ENCODE measurements at places on chromosomes 2 and 18. TPM values are rescaled to one million over a fixed set of nuclear protein-coding genes. Genes with fewer than 3 reads are reported as not detected.

GRCh38 chr2:15788455-15788829, 151.9 kb upstream of the MYCN start:
- no peaks in the 10 kb centered on the region for H3K4me1 ChIP-seq
- H3K36me3 ChIP-seq, result no peaks in the 10 kb centered on the region
- no peak overlapping the region for H3K27ac ChIP-seq
- no peak overlapping the region for H3K4me3 ChIP-seq
- no peak for DNase-seq

- H3K36me3 ChIP-seq, result no peaks in the 10 kb centered on the region
- H3K4me3 ChIP-seq, result no peak overlapping the region
- no peaks in the 10 kb centered on the region for H3K4me1 ChIP-seq
Observed at GRCh38 chr18:48073211-48073930, 142.9 kb upstream of the SMAD2 start.

DNA sequence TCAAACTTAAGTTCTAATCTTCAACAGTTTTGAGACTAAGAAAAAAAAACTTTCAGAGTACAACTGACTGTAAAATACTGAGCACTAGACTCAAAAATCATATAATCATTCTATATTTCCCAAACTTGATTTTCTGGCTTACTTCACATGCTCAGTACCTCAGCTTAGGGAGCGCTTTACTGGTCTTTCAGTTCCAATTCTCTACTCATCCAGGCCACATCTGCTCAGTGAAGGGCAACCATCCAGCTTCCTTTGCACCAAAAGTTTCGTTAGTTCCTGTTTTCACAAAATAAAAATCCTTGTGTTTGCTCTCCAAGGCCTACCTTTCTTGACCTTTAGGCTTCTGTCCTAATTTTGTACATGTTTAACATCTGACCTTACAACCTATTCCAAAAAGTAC, 287.6 kb upstream of the LRRTM1 start:
- H3K4me3 ChIP-seq, result no peak overlapping the region
- no peaks in the 10 kb centered on the region for H3K4me1 ChIP-seq
- no peak for DNase-seq
- H3K36me3 ChIP-seq, result peaks cover 1% of the 10 kb centered on the region

DNA sequence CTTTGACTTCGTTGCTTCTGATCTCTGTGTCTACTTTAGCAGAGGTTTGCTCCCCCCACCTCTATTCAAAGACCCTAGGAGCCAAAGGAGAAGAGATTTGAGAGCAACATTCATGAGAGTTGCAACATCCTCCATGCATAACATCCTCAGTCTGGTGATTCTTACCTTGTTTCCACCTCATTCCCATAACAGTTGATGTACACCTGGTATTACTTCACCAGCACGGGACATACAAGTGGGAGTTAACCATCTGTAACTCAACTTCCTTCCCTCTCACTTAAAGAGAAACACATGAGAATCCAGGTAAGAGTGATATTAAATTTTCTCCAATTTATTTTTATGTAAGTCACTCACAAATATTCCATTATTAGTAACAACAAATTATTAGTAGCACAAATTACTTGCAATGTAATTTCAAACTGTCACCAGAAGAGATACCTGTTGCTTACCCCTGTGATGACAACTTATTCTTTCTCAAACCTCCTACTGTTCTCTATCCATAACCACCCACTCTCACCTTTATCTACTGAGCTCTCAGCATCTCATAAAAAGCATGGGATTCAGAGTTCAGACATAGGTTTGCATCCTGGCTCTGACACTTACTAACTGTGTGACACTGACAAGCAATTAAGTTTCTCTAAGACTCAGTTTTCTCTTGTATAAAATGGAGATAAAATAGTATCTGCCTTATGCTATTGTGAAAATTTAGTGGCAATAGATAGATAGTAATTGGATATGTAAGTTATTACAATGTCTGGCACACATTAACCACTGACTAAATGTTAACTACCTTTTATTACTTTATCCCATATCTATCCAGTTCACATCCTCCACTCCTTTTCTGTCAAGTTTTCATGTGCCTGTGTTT, 184.6 kb upstream of the SRD5A2 start:
- peaks cover 2% of the 10 kb centered on the region for H3K27me3 ChIP-seq
- no peak overlapping the region for H3K27ac ChIP-seq

DNA sequence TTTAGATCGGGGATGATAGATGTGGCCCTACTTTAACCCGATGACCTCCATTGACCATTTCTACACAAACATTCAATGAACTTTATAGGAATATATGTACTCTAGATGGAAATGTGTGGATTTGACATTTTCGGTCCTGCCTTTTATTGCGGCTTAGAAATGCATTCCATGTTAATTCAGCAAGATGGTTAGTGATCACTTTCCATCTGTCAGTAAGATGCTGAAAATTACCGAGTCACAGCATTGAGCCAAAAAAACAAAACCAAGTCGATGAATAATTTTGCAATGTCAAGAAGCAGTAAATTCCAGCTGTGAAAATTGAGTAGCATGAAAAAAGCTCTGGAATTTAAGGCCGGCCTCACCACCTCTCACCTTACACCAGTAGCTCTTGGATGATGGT, 1642.6 kb upstream of the NXPH2 start:
- H3K36me3 ChIP-seq, result no peaks in the 10 kb centered on the region
- no peaks in the 10 kb centered on the region for H3K27me3 ChIP-seq
- no peaks in the 10 kb centered on the region for H3K4me1 ChIP-seq
- no peak overlapping the region for H3K4me3 ChIP-seq

GRCh38 chr2:60508339-60508917, 45.0 kb downstream of the BCL11A start:
- no peak overlapping the region for H3K4me3 ChIP-seq
- peaks cover 37% of the 10 kb centered on the region for H3K27me3 ChIP-seq
- no peaks in the 10 kb centered on the region for H3K4me1 ChIP-seq
- H3K36me3 ChIP-seq, result no peaks in the 10 kb centered on the region
- H3K27ac ChIP-seq, result no peak overlapping the region

DNA sequence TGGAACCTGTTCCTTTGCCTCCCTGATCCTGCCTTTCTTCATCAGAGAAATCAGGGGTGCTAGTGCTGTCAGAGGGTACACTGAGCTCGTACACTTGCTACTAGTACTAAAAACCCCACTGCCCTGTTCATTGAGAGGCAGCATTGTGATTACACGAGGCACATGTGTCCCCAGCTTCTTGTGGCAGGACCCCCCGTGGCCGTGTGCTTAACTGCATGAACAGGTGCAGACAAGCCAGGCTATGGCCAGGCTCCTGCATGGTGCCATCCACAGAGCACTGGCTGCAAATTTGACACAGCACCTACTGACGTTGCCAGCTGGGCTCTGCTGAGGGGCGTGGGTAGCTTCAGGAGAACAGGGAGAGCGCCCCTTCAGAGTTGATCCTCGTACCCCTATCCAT, 248.4 kb downstream of the GLI2 start:
- no peak overlapping the region for H3K27ac ChIP-seq
- H3K36me3 ChIP-seq, result no peaks in the 10 kb centered on the region
- H3K4me1 ChIP-seq, result no peaks in the 10 kb centered on the region
- no peak overlapping the region for H3K4me3 ChIP-seq

- H3K4me3 ChIP-seq, result no peak overlapping the region
- H3K36me3 ChIP-seq, result no peaks in the 10 kb centered on the region
- H3K27me3 ChIP-seq, result no peaks in the 10 kb centered on the region
- no peaks in the 10 kb centered on the region for H3K4me1 ChIP-seq
Observed at GRCh38 chr2:27198627-27199026, 13.2 kb upstream of the ATRAID start.

DNA sequence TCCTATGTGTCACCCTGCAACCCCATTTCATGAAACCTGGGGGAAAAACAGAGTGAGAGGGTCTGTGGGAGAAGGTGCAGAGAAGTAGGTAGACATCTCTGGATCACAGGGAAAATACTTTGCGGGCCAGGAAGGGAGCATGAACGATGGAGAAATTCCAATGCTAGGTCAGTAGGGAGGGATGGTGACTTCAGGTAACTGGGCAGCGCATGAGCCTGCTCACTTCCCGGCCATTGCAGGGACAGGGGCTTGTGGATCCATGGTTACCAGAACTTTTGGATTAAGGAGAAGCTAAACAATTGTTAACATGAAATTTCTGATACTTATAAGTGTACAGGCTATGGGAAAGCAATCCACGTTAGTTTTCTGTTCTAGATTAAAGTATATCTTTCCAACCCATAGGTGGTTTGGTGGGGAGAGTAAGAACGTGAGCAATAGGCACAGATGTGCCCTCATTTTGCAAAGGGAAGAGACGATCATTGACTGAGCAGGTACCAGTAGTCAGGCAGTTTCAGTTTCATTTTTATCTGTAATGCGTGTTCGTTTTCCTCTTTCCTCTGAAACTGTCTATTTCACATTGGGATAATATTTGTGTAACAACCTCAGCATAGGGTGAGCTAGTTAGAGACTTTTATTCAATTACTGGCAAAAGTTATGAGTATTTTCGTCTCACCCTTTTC, 65.0 kb downstream of the NYAP2 start:
- DNase-seq, result no peak
- H3K4me1 ChIP-seq, result peaks cover 18% of the 10 kb centered on the region
- H3K27ac ChIP-seq, result peak overlapping the region; percentile 87
- no peaks in the 10 kb centered on the region for H3K27me3 ChIP-seq
- H3K4me3 ChIP-seq, result peak overlapping the region; percentile 83

DNA sequence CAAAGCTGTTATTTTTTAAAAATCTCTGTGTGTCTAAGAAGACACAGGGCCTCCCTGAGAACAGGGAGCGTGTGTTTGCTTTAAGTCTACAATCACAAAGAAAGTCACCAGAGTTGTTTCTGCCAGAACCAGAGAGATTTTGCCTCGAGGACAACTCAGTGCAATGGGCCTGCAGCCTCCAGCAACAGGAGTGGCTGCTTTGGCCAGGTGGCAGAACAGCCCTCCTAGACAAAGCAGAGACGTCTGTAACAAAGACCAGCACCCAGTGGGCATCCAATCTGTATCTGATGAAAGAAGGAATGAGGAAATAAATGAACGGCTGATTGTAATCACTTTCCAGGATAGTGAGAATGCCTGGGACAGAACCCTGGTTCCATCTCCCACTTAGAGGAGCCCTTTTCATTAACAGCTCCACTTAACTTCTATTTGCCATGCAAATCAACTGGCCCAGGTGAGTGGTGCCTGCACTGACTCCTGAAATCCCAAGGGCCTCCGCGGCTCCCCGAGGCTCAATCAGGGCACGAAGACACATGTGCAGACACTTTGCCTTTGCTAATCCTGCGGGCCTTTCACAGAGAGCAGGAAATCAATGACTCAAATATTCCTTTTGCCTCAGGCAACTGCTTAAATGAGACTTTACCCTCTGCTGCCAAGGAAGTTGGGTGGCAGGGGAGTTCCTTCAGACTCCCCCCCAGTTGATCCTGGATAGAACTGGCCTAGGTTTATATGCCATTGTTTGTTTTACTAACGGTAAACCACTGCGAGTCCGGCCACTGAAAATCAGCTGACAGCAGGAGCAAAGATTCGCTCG, 146.5 kb downstream of the CABLES1 start:
- no peak overlapping the region for H3K4me3 ChIP-seq
- no peak for DNase-seq
- peaks cover 9% of the 10 kb centered on the region for H3K36me3 ChIP-seq
- H3K27me3 ChIP-seq, result no peaks in the 10 kb centered on the region
- H3K27ac ChIP-seq, result no peak overlapping the region
- H3K4me1 ChIP-seq, result peaks cover 6% of the 10 kb centered on the region

- H3K27me3 ChIP-seq, result no peaks in the 10 kb centered on the region
- no peak overlapping the region for H3K4me3 ChIP-seq
- no peaks in the 10 kb centered on the region for H3K4me1 ChIP-seq
- H3K36me3 ChIP-seq, result no peaks in the 10 kb centered on the region
- no peak overlapping the region for H3K27ac ChIP-seq
Observed at GRCh38 chr18:6741232-6741663, 11.7 kb downstream of the ARHGAP28 start.

GRCh38 chr2:30104307-30104706, 42.5 kb upstream of the YPEL5 start:
- H3K4me3 ChIP-seq, result no peak overlapping the region
- no peaks in the 10 kb centered on the region for H3K4me1 ChIP-seq
- no peaks in the 10 kb centered on the region for H3K36me3 ChIP-seq
- H3K27me3 ChIP-seq, result peaks cover 14% of the 10 kb centered on the region
- DNase-seq, result no peak

- H3K4me3 ChIP-seq, result no peak overlapping the region
- no peaks in the 10 kb centered on the region for H3K36me3 ChIP-seq
- DNase-seq, result no peak
- no peaks in the 10 kb centered on the region for H3K27me3 ChIP-seq
- no peaks in the 10 kb centered on the region for H3K4me1 ChIP-seq
Observed at GRCh38 chr2:120990451-120990871, 254.8 kb downstream of the GLI2 start.

DNA sequence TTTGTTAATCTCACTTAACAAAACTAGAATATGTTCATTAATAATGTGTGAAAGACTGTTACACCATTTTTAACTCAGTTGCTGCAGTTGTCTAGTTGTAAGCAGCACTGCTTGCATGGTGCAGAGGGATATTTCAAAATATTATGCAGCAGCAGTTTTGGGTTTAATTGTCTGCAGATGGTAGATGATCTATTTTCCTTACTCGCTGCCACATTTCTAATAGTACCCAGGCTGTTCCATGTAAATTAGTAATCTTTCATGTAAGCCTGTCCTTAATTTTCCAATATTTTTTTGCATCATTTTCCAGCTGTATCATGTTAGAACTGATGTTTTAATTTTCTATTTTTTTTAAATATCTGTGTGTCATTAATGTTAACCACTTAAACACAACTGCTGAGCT, 488.1 kb upstream of the RAB12 start:
- no peak for DNase-seq
- H3K36me3 ChIP-seq, result no peaks in the 10 kb centered on the region
- H3K27me3 ChIP-seq, result no peaks in the 10 kb centered on the region

GRCh38 chr18:10114717-10115463, 201.1 kb downstream of the VAPA start:
- DNase-seq, result no peak
- H3K4me3 ChIP-seq, result no peak overlapping the region
- no peaks in the 10 kb centered on the region for H3K4me1 ChIP-seq
- peaks cover 2% of the 10 kb centered on the region for H3K27me3 ChIP-seq
- no peaks in the 10 kb centered on the region for H3K36me3 ChIP-seq

- no peak for DNase-seq
- no peaks in the 10 kb centered on the region for H3K27me3 ChIP-seq
Observed at GRCh38 chr2:241570961-241571581, 12.5 kb downstream of the BOK start.

GRCh38 chr2:217625557-217626169, 377.1 kb downstream of the TNS1 start:
- H3K36me3 ChIP-seq, result peaks cover 2% of the 10 kb centered on the region
- H3K4me3 ChIP-seq, result no peak overlapping the region
- H3K27ac ChIP-seq, result no peak overlapping the region
- H3K27me3 ChIP-seq, result no peaks in the 10 kb centered on the region
- no peak for DNase-seq
- no peaks in the 10 kb centered on the region for H3K4me1 ChIP-seq

DNA sequence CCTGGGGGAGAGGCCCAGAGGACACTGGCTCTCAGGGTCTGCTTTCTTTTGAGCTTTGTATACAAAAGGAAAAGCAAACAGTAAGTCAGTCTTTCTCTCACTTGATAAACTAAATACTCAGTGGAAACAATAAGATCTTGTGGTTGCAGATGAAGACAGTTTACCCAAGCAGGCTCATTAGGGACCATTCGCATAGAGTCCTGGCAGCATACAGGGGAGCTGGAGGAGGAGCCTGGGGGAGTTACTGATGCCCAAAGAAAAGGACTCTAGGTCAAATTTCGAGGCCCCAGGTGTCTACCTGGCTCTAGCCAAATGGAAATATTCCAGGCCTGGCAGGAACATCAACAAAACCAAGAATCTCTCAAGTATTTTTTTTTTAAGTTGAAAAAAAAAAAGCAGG, 225.3 kb downstream of the CNTNAP5 start:
- DNase-seq, result no peak
- no peaks in the 10 kb centered on the region for H3K4me1 ChIP-seq
- no peak overlapping the region for H3K4me3 ChIP-seq
- no peak overlapping the region for H3K27ac ChIP-seq

The OTOS gene
- not detected for total RNA-seq

The CRACDL gene
- total RNA-seq, result 2.3 TPM

The SERPINB4 gene
- not detected for total RNA-seq

The RAMP1 gene
- 0.68 TPM for total RNA-seq
